Myocyte (in vitro differentiated cells): ENCODE measurements at places on chromosomes 16 and 17. TPM values are rescaled to one million over a fixed set of nuclear protein-coding genes. Genes with fewer than 3 reads are reported as not detected.

- DNase-seq, result no peak
Observed at GRCh38 chr17:60168654-60169053, 18.9 kb downstream of the CA4 start.

GRCh38 chr16:19837331-19837980 is 47.2 kb downstream of the GPRC5B start:
- no peak for DNase-seq

DNA sequence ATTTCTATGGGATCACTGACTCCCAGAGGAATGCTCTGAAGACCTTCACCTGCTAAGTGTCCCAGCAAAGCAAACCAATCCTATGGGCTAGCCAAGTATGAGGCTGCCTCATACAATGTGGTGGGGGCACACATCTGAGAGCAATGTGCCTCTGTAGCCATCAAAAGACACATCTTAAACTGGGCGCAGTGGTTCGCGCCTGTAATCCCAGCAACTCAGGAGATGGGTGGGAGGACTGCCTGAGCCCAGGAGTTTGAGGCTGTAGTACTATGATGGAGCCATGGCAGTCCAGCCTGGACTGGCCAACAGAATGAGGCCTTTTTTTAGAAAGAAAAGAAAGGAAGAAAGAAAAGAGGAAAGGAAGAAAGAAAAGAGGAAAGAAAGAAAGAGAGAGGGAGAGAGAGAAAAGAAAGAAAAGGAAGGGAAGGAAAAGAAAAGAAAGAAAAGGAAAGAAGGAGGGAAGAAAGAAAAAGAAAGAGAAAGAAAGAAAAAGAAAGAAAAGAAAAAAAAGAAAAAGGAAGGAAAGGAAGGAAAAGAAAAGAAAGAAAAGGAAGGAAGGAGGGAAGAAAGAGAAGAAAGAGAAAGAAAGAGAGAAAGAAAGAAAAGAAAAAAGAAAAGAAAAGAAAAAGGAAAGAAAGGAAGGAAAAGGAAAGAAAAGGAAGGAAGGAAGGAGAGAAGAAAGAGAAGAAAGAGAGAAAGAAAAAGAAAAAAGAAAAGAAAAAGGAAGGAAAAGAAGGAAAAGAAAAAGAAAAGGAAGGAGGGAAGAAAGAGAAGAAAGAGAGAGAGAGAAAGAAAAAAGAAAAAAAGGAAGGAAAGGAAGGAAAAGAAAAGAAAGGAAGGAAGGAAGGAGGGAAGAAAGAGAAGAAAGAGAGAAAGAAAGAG is 430.3 kb downstream of the SLC39A11 start:
- no peak for DNase-seq

DNA sequence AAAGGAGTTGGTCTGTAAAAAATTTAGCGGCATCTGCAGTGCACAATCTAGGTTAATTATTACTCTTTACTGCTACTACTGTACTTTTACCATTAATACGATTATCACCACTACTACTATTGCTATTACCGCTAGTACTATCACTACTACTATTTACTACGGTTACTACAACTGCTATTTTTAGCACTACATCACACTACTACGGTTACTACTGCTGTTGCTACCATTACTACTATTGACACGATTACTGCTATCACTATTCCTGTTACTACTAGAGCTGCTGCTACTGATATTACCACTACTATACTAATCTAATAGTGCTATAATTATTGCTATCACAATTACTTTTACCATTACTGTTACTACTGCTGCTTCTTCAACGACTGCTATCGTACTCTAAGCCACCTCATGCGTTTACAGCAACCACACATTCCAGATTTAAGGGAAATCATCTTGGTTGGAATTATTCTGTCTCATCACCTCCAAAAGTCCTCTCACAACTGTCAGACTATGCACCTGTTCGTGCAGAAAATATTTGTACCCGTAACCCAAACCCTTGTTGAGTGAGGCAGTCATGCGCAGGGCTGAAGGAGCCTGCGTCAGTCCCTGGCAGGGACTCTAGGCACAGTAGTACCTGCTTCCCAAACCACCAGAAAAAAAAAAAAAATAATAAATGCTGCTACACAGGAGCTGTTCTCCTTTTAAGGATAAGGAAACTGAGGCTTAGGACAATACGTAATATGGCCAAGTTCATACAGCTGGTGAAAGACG is 59.5 kb downstream of the MAF start:
- DNase-seq, result no peak

GRCh38 chr16:67240506-67240905 is 6.8 kb downstream of the FHOD1 start:
- DNase-seq, result no peak

GRCh38 chr17:42403150-42403549 is 14.9 kb upstream of the STAT3 start:
- no peak for DNase-seq

GRCh38 chr17:82443465-82444283 is 6.9 kb downstream of the CYBC1 start:
- DNase-seq, result no peak

Gene CIBAR2
- total RNA-seq, result not detected in 2 replicates

Gene SLC35G6
- not detected in 2 replicates for total RNA-seq

Gene MYADML2
- total RNA-seq, result 0.16 and 1.3 TPM in 2 replicates
